CD8-positive, alpha-beta memory T cell (primary cell): ENCODE measurements at places on chromosomes 2 and 18. TPM values are rescaled to one million over a fixed set of nuclear protein-coding genes. Genes with fewer than 3 reads are reported as not detected.

DNA sequence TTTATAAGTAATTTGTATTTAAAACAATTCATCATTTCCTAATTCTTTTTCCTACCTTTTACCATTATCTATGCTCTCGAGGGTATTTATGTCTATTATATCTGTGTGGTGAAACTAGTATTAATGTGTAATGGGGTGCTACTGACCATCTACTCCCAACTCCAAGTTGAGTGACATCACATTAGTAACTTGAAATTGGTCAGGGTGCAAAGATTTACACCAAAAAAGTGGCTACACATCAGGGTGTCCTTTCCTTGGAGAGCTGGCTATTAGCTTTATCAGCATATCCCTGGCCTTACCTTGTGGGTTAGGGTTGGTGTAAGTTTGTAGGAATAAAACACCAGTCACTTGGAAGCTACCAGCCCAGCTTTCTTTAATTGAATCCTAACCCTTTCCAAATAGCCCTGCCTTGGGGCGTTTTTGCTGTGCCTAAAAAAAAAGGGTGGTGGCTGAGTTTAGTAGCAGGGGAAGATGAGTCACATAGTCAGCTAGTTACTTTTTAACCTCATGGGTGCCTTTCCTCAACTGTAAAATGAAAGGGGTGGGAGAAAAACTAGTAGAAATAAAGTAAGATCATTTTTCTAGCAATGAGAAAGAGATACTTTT is 14.0 kb downstream of the ANXA4 start:
- no peak for DNase-seq
- H3K27ac ChIP-seq = no peak overlapping the region
- H3K4me1 ChIP-seq = no peaks in the 10 kb centered on the region
- no peaks in the 10 kb centered on the region for H3K27me3 ChIP-seq

GRCh38 chr2:54642677-54643430 is 80.6 kb upstream of the EML6 start:
- no peak overlapping the region for H3K27ac ChIP-seq
- peaks cover 74% of the 10 kb centered on the region for H3K36me3 ChIP-seq
- H3K4me3 ChIP-seq = no peak overlapping the region
- no peak for DNase-seq
- peaks cover 4% of the 10 kb centered on the region for H3K4me1 ChIP-seq

DNA sequence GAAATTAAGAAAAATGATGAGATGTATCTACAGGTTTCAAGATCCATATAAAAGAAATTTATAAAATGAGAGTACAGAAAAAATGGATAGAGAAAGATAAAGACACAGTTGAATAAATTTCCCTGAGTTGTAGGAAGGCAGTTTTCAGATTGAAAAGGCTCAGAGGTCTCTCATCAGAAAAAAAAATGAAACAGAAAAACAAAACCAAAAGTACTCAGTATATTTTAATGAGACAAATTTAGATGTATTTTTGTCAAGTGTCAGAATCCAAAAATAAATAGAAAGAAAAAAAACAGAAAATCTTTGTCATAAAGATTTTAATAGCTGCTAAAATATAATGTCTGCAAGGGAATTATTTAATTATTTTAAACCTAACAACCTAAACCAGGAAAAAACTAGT is 520.5 kb downstream of the KCNJ3 start:
- no peaks in the 10 kb centered on the region for H3K27me3 ChIP-seq
- DNase-seq = no peak
- H3K36me3 ChIP-seq = no peaks in the 10 kb centered on the region

GRCh38 chr2:205787761-205788160 is 105.5 kb downstream of the NRP2 start:
- no peak overlapping the region for H3K27ac ChIP-seq
- H3K36me3 ChIP-seq = no peaks in the 10 kb centered on the region
- H3K27me3 ChIP-seq = no peaks in the 10 kb centered on the region
- H3K4me1 ChIP-seq = no peaks in the 10 kb centered on the region
- H3K4me3 ChIP-seq = no peak overlapping the region
- no peak for DNase-seq

PTPN4 gene
- total RNA-seq = 34.2 TPM

RTKN gene
- 1.1 TPM for total RNA-seq

DCAF17 gene
- 19.8 TPM for total RNA-seq
